SW 1271 (cell line): ENCODE measurements at places on chromosomes 5 and 9.
A peak's percentile ranks its signal among the peaks of the same experiment; 100 is the strongest.

DNA sequence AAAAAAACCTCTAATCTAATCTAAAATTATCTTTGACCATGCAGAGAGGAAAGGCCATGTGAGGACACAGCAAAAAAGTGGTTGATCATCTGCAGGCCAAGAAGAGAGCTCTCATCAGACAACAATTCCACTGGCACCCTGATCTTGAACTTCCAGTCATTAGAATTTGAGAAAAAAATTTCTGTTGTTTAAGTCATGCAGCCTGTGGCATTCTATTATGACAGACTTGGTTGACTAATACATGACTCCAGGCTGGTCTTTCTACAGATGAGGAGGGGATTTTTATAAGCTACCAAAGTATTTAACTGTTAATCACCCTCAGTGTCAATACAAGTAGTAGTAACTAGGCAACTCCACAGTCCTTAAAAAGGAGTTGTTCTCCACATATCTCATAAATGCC is 358.5 kb upstream of the RGMB start:
- DNase-seq, result no peak

DNA sequence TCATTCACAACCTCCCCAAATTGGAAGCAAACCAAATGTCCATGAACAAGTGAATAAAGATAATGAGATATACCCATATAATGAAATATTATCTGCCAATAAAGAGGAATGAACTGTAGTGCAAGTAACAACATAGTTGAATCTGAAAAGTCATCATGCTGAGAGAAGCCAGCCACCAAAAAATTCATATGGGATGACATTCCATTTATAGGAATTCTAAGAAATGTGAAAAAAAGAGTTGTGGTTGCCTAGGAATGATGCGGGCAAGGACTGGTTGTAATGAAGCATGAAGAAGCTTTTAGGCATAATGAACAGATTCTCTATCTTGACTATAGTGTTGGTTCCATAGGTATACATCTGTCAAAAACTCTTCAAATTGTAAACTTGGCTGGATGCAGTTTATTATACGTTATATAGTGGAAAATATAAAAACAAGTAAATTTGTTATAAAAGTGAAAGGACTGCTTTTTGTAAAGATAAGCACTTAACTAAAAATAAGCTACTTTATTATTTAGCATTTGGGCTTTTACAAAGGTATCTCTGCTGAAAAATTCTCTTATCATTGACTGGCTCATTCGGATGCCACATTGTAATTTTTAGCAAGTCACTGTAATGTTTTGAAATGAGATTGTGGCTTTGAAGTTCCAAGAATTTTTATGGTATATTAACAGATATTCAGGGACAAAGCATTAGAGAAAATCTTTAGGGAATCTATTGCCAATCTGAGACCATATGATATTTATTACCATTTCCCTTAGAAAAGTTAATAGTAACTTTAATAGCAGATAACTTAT is 21.2 kb upstream of the TTC23L start:
- DNase-seq, result no peak

DNA sequence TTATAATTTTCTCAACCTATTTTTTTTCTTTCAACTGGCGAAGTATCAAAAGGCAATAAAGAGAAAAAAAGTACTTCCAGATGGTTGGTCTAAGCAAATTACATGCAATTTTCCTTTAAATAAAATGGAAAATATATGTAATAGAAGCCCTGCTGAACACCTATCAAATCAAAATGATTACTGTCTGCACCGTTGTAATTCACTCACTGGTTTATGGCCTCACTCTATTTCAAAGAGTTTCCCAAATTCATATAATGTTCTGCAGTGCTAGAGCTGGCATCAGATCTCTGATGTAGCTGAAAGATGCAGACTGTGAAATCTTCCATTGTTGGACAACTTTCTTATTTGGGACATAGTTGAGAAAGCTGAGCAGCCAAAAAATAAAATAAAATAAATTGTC is 130.3 kb downstream of the SEMA5A start:
- DNase-seq, result no peak

DNA sequence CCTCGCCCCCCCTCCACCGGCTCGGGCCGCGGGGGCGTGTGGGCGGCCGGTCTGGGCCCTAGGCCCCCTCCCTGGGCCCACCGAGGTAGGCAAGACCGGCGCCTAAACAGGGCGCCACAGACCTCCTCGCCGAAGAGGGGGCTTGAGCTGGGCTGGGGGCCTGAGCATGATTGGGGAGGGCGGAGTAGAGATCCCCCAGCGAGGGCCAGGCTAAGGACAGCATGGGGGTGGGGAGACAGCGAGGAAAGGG is 108.9 kb downstream of the PSD2 start:
- no peak for DNase-seq

- no peak for DNase-seq
Measured at GRCh38 chr9:71747576-71747975, 20.7 kb downstream of the CEMIP2 start.

DNA sequence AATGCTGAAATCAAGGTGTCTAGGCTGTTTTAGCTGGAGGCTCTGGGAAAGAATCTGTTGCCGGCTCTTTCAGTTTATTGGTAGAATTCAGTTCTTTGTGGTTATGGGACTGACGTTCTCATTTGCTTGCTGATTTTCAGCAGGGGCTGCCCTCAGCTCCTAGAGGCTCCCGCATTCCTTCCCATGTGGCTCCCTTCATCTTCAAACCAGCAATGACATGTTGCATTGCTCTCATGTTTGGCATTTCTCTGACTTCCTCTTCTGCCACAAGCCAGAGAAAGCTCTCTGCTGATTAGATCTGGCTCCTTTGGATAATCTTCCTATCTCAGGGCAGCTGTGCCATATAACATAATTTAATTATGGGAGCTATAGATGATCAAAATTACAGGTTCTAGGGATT is 360.3 kb downstream of the LRRC70 start:
- DNase-seq, result no peak

GRCh38 chr5:121816164-121816563 is 35.5 kb upstream of the FTMT start:
- no peak for DNase-seq

DNA sequence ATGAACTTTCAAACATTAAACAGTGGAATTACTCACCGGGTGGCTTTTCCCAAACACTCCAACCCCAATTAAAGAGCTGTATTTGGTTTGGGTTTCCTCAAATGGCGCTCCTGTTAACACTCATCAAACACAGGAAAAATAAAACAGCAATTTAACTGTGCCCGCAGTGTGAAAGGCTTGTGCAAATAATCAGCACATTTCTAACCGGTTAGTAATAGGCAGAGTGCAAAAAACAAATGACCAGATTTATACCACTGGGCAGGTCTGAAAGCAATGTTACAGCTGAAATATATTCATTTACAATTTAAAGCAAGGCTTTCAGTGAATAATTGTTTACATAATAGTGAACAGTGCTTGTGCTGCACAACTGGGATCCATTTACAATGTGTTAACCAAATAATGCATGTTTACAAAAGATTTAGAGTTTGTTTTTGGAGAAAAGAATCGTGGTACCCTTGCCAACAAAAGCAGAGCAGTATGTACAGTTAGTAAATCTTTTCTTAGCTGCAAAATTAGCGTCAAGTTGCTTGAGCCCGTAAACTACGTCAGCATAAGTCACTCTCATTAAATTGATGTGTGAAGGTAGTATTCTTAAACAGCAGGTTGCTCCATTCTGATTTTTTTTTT is 662.9 kb upstream of the ZNF608 start:
- DNase-seq, result no peak

- peak; percentile 55 for DNase-seq
Measured at GRCh38 chr5:150918613-150919012, 13.8 kb upstream of the ZNF300 start.

GRCh38 chr5:82325155-82325554 is 47.0 kb upstream of the RPS23 start:
- DNase-seq, result no peak

DNA sequence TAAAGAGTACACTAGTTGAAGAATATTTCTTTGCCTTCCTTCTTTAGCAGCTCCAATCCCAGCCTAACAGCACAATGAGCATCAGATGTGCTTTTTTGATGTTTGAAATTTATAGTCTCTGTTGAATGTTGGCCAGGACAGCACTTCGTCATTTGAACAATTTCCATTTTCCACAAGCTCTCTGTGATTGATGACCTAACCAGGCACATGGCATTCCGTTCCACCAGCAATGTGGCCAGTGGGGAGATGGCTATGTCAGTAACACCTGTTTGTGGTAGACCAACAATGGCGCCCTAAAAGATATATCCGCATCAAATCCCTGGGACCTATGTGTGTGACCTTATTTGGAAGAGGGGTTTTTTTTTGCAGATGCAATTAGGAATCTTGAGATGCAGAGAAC is 66.8 kb downstream of the PALM2AKAP2 start:
- no peak for DNase-seq

DNA sequence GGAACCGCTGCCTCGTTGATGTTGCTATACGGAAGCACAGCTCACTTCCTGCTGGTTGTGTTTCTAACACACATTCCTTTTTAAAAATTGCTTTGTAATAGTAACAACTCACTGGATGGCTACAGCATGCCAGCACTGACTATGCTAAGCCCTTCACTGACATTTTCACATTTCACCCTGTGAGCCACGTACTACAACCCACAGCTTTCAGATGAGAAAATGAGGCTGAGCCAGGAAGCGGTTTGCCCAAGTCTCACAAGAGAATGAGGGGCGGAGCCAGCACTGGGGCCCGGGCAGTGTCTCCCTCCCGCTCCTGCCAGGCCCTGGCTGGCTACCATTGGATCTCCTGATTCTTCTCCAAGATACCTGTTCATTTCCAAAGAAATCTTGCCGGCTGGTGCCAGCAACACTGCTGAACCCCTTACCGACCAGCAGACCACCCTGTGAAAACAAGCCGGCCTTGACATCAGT is 38.3 kb downstream of the FAM78A start:
- DNase-seq, result no peak

- no peak for DNase-seq
Measured at GRCh38 chr5:117100176-117100575, 525.6 kb upstream of the SEMA6A start.

- no peak for DNase-seq
Measured at GRCh38 chr5:65105301-65105700, 336.6 kb downstream of the CWC27 start.

GRCh38 chr9:122819326-122819725 is 9.1 kb downstream of the PDCL start:
- DNase-seq, result no peak

GRCh38 chr5:166881802-166882201 is 1409.6 kb upstream of the WWC1 start:
- no peak for DNase-seq

- no peak for DNase-seq
Measured at GRCh38 chr5:999724-1000123, 8.9 kb upstream of the NKD2 start.

GRCh38 chr5:61256474-61256873 is 75.6 kb upstream of the ZSWIM6 start:
- DNase-seq, result no peak

- no peak for DNase-seq
Measured at GRCh38 chr5:58491216-58491892, at the start of gene GAPT. Gene GAPT, plus strand, starts transcription at chr5:58491435. Its CDS starts 3,102 bp downstream, at chr5:58494537.

GRCh38 chr9:92640398-92641091 is 29.4 kb downstream of the IPPK start:
- no peak for DNase-seq

- no peak for DNase-seq
Measured at GRCh38 chr9:98709968-98710965, 1.5 kb upstream of the GABBR2 start.

DNA sequence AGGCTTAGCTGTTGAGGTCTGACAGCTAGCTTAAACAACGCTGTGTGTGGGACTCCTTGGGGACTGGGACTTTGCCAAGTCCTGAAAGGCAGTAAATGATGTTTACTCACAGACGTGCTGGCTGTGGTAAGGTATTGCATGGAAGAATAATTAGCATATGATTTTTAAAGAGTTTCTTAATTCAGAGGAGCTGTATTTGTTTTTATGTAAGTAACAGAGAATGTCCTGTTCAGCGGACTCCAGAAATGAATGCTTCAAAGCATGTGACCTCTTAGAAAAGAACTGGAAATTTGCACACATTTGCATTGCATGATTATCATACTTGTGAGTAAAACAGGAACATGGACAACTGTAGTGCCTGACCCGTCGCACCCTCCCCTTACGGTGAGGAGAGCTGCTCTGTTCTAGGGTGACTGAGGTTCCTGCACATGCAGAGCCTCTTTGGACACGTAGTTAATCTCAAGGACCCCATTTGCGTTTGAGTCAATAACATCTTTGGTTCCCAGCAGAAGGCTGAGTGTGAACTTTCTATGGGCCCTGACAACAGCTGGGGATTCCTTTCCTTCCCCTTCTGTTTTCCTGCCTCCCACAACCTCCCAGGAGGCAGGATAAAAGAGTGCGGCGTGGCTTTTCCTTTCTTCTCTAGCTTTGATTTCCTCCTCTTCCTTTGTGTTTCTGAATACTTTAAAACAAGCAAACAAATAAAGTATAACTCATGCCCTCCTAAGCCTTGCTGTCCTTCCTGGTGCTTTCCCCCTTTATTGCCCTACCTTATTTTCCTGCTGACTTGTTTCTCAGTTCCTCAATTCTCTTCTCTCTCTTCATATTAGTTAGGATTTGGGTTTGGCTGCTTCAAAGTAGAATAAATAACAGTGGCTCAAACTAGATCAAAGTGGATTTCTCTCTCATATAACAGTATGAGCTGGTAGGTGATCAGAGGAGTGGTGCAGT is 157.2 kb upstream of the CD180 start:
- no peak for DNase-seq

GRCh38 chr9:69546265-69546664 is 125.9 kb downstream of the APBA1 start:
- DNase-seq, result peak; percentile 28

- DNase-seq, result no peak
Measured at GRCh38 chr5:102801371-102801770, 46.3 kb downstream of the PAM start.

GRCh38 chr9:138045541-138046490 is 168.2 kb downstream of the CACNA1B start:
- DNase-seq, result no peak

GRCh38 chr5:97538912-97539311 is 355.9 kb upstream of the RIOK2 start:
- no peak for DNase-seq

GRCh38 chr5:97534166-97534565 is 351.1 kb upstream of the RIOK2 start:
- peak; percentile 50 for DNase-seq

DNA sequence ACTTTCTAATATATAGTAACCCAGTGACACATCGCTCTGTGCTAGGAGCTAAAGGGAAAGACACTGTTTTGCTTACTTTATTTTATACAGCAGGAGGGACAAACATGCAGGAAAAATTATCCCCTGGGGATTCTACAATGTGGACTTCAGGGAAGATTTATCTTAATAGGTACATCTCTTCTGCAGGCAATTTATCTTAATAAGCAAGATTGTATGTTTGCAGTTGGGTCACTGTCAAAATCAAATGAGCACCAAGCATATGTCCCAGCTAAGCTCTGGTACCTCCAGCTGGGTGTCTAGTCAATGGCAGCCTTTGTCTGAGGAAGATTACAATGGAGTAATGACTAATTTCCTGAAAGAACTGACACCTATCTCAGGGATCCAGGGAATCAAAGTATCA is 309.9 kb upstream of the PANK3 start:
- DNase-seq, result no peak

- DNase-seq, result peak; percentile 61
Measured at GRCh38 chr5:167208911-167209310, 1082.5 kb upstream of the WWC1 start.
